ENCODE measurements at places on chromosomes 3 and 15.

GRCh38 chr15:44427756-44428724, 611 bp downstream of the CTDSPL2 start:
- DNase-seq, result peak; percentile 74

GRCh38 chr3:194285850-194286197, 65.3 kb downstream of the CPN2 start:
- DNase-seq, result no peak

GRCh38 chr3:8767667-8768363, 1.6 kb downstream of the OXTR start:
- DNase-seq, result no peak

GRCh38 chr3:94887065-94887464, 824.2 kb downstream of the NSUN3 start:
- DNase-seq, result no peak

- no peak for DNase-seq
Observed at GRCh38 chr3:89783341-89783927, 676.0 kb downstream of the EPHA3 start.

DNA sequence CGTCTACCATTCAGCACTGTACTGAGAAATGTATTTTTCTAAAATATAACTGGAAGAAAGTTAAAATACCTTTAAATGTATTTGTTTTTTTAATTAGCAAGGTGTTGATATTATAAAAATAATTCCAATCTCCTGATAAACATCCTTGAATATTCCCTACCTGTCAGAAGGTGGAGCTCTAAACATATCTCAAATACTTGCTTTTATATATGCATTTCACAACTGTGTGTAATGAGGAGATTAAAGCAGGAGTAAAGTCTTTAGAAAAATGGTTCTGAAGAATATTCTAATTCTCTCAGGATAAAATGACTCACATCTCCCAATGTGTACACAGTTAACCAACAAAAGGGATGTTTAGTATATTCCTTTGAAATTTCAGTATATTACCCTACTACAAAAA, 422.7 kb downstream of the PLCL2 start:
- DNase-seq, result peak; percentile 16

- no peak for DNase-seq
Observed at GRCh38 chr3:36852071-36852470, 87.7 kb upstream of the DCLK3 start.

GRCh38 chr3:72889310-72890165, 1.7 kb downstream of the GXYLT2 start:
- DNase-seq, result no peak

- DNase-seq, result no peak
Observed at GRCh38 chr3:169453256-169454059, 210.1 kb downstream of the MECOM start.

GRCh38 chr3:179473565-179473964, 22.3 kb upstream of the GNB4 start:
- DNase-seq, result no peak

DNA sequence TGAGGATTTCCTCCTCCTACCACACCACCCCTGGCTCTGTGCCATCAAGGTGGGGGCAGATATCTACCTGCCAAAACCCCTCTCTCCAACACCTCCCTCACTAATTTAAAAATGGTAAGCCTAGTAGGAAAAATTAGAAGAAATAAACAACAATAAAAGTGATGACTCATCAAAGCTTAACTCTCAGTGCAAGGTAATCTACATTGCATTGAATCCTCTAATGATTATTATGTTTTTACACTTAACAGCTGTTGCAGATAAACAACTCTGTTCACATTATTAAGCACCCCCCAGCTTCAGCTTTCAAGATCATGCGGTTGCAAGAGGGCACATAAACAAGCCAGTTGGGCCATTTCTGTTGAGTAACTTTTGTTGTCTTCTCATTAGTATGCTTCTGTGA, 396.1 kb upstream of the ATP11B start:
- DNase-seq, result no peak
